ENCODE measurements at places on chromosomes 7 and 10.

GRCh38 chr7:22332461-22332870, 24.5 kb downstream of the RAPGEF5 start:
- no peak for DNase-seq

- DNase-seq = no peak
Measured at GRCh38 chr10:118036281-118036875, 10.4 kb downstream of the RAB11FIP2 start.

GRCh38 chr7:8149222-8149621, 112.7 kb downstream of the ICA1 start:
- no peak for DNase-seq

DNA sequence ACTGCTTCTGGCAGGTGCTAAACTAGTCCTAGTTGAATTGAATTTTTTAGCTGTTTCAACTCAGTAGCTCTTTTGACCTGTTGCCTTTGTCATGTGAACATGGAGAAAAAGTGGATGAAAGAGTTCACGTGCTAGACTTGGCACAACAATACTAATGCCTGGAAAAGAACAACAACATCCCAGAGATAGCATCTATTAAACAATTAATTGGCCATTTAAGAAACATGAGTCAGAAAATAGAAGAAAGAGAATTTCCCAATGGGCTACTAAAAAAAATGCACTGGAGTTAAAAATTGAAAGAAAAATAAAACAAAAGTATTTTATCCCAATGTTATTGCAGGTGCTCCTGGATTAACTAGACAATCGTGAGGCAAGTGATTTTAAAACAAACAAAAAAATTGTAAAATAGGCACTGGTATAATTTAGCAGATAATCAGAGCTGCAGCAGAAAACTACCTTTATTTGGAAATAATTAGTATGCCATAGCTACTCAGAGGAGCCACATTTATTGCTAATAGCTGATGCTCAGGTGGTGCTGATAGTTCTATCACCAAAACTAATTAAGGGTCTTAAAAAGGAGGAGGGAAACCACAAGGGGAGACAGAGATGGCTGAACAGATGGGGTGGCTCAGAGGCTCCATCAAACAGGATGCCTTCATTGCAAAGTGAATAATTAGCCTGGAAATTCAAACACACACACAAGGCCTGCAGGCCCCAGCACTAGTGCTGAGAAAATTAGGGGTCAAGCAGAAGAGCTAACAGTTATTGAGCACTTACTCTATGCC, 17.6 kb downstream of the CCDC71L start:
- no peak for DNase-seq

DNA sequence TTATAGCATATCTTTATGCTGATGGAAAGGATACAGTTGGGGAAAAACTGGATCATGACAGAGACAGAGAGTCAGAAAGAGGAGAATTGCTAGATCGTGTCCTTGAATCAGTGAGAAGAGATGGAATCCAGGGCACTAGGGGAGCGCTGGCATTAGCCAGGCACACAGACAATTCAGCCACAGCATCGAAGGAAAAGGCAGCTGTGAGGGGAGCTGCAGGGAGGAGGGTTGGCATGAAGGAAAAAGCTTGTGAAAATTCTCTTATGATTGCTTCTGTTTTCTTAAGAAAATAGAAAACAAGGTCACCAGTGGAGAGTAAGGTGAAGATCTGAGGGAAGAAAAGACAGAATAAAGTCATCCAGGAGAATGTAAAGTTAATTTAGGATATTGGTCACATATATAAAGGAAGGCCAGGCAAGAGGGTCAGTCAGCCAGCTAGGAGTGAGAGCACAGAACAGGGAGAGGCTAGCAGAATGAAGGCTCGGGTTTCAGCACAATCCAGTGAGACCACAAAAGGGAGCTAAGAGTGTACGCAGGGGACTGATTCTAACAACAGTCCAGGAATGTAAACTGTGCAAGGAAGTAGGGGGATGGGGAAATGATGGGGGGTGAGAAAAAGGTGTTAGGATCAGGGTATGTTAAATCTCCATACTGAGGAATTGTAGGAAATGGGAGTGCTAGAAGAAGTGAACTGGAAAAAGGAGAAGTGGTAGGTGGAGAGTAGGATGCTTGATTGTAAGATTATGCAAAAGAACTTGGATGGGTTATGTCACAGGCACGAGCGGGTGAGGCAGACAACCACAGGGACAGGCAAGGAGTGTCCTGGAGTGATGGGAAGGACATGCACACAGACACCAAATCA, 112.0 kb downstream of the RNF32 start:
- DNase-seq = no peak

- no peak for DNase-seq
Measured at GRCh38 chr7:54429111-54429510, 113.1 kb upstream of the VSTM2A start.

DNA sequence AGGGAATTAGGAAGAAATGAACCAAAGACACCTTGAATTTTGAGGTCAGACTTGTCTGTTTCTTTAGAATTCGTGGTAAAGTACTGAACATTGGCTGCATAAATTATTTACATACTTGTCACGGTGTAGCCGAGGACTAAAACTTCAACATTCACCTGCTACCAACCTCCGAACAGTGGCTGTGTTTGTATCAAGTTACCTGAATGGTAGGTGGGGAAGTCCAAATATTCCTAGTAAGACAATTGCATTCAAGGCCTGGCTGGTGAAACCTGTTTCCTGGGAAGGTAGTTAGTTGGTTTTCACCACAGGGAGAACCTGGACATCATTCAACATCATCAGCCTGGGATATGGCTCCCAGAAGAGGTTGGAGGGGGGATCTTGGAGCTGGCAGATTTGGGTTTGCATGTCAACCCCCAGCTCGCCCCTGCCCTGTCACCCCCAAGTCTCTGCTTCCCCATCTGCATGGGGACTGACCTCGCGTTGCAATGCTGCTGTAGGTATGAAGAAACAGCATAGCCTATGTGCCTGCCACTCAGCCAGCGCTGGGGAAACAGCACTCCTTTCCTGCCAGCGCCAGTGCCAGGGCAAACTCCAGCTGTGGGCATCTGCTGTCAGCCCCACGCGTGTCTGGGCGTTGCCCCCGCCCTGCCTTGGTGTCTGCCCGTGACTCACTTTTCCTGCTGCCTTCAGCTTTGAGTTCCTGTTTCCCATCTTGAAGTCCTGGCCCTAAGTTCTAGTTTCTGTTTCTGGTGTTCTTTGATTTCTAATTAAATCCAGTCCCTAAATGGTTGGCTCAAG, 12.7 kb upstream of the LARP4B start:
- no peak for DNase-seq

GRCh38 chr10:107071301-107071700, 93.2 kb downstream of the SORCS1 start:
- DNase-seq = no peak

DNA sequence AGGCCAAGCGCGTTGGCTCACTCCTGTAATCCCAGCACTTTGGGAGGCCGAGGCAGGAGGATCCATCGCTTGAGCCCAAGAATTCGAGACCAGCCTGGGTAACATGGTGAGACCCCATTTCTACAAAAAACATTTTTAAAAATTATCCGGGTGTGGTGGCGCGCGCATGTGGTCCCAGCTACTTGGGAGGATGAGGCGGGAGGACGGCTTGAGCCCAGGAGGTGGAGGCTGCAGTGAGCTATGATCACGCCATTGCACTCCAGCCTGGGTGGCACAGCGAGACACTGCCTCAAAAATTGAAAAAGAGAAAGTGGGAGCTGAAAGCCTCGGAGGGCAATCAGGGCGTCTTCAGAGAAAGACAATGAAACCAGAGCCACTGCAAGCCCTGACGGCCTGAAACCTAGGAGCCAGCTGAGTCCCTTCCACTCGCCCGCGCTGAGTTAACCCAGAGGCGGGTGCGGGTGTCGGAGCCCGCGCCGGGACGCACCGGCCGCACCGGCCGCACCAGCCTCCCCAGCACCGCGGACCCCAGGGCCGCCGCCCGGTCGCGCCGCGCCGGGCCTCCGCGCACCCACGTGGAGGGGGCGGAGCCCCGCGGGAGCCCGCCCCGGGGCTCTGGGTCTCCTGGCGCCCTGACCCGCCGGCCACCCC, 22.4 kb downstream of the ZFAND2A start:
- no peak for DNase-seq

GRCh38 chr7:80900583-80901576, 18.0 kb downstream of the SEMA3C start:
- no peak for DNase-seq

GRCh38 chr10:134247-135131, 766 bp upstream of the ZMYND11 start:
- DNase-seq = no peak

DNA sequence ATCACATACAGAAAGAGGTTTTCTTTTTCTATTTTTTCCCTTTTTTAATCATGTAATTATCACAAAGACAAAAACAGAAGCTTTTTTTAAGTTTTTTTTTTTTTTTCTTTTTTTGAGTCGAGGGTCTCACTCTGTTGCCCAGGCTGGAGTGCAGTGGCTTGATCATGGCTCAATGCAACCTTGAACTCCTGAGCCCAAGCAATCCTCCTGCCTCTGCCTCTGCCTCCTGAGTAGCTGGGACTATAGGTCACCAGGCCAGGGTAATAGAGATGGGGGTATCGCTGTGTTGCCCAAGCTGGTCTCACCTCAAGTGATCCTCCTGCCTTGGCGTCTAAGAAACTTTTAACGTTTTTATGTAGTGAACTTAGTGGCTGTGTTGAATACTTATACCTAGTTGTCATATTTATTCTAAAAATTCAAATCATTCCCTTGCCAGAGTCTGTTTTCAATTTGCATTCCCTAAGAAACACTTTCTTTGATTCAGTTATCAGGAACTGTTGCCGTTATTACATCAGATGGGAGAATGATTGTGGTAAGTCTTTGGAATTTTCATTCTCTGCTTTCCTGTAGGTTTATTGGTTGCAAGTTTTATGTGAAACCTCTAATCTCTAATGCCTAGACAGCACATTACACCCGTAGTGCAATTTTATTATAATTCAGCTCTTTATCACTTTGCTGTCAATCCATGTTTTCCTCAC, 1.3 kb downstream of the LSM8 start:
- no peak for DNase-seq

GRCh38 chr7:75856536-75856935, 22.3 kb upstream of the RHBDD2 start:
- no peak for DNase-seq

- DNase-seq = no peak
Measured at GRCh38 chr7:140003913-140004382, 58.8 kb downstream of the PARP12 start.

GRCh38 chr7:155356323-155357105, 58.8 kb downstream of the INSIG1 start:
- DNase-seq = no peak

Data from brain pericyte (primary cell).